ENCODE measurements at places on chromosomes 13 and 19.
A peak's percentile ranks its signal among the peaks of the same experiment; 100 is the strongest.

GRCh38 chr13:113927661-113928581, 46.0 kb downstream of the C13orf46 start:
- DNase-seq: no peak

DNA sequence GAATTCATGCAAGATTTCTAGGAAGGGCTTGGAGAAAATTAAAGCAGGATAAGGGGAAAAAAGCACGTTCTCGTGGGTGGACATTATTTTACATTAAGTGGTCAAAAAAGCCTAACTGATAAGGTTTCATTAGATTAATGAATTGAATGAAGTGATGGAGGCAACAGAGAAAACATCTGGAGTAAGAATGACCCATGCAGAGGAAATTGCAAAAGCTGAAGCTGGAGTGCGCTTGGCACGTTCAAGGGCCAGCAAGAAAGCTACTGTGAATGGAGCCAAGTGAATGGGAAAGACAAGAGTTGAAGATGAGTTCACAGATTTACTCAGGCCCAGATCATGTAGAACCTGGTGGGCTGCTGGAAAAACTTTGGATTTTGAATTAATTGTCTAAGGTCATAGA, 777.9 kb downstream of the DACH1 start:
- no peak for DNase-seq

GRCh38 chr19:42253245-42254088, 1.5 kb downstream of the ERF start:
- peak; percentile 62 for DNase-seq

- no peak for DNase-seq
These were observed 43.1 kb downstream of the PCCA start for GRCh38 chr13:100131863-100132574.

GRCh38 chr13:109941951-109942350, 155.6 kb upstream of the IRS2 start:
- DNase-seq: no peak

DNA sequence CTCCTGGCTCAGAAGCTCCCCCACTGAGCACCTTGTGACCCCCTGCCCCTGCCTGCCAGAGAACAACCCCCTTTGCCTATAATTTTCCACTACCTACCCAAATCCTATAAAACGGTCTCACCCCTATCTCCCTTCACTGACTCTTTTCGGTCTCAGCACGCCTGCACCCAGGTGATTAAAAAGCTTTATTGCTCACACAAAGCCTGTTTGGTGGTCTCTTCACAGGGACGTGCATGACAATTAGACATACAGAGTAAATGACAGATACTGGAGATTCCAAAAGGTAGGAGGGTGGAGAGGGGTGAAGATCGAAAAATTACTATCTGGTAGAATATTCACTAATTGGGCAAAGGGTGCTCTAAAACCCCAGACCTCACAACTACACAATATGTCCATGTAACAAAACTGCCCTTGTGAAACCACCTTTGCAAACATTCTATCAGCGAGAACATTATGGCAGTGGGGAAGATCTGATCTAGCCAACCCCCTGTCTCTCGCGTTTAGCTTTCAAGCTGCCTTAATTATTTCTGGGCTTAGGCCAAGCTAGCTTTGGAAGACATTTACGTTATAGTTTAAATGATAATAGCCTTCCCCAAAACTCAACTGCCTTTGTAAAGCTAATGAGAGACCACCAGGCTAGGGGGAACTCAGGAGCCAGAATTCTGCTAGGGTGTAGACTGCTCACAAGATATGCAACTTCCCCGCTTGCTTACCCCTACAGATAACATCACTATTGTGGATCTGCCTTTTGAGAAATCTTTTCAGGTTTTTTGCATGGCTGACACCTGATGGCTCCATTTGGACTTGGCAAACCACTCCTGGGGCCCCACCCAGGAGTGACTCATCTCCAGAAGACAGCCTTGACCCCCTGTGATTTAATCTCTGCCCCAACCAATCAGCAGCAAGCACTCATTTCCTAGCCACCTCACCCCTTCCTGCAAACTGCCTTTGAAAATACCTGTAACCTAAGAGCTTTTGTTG, 1534.0 kb upstream of the SPRY2 start:
- DNase-seq: no peak

DNA sequence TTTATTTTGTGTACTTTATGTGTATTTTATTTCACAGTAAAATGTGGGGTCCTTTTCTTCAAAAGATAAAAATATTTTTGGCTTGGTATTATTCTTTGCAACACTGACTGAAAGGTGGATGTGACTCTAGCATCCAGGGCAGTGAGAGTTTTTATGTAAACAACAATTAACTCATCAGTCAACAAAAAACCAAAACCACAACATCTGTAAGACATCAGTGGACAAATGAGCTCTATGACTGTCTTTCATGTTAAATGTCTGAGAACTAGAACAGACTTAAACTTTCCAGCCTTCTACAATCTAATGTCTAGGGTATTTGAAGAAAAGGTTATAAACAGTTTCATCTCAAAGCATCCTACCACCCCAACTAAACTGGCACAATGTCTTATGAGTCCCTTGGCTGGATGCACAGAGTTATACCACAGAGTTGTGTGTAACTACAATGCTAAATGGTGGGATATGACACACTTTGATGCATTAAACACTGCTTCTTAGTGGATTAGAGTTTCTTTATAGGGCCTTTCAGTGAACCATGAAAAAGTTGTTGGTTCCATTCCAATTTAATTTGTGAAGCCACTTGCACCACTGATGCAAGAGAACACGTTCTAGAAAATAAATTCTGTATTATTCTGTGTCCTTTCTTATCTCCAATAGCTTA, 544.2 kb upstream of the KLF12 start:
- DNase-seq: no peak

GRCh38 chr19:43607238-43608205, 4.4 kb upstream of the SRRM5 start:
- no peak for DNase-seq

GRCh38 chr19:3818466-3818865, 32.3 kb upstream of the MATK start:
- no peak for DNase-seq

GRCh38 chr13:61463024-61463423, 47.4 kb upstream of the PCDH20 start:
- DNase-seq: no peak

DNA sequence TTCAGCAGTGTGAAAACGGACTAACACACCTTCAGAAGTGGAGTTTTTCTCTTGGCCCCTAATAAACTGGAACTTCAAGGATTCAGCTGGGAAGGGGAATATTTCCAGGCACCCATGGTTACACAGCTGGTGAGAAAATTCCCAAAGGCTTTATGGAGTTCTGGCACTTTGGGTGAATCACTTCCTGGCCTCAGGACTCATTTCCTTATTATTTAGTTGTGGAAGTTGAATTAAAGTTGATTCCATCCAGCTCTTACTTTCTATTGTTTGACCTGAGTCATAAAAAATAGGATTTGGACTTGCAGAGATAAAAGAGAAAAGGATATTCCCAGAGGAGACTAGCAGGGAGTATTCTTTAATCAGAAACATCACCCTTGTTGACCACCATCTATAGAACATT, 882.1 kb downstream of the UQCRFS1 start:
- DNase-seq: no peak

- DNase-seq: no peak
These were observed 20.5 kb upstream of the C1QTNF9 start for GRCh38 chr13:24288870-24289269.

DNA sequence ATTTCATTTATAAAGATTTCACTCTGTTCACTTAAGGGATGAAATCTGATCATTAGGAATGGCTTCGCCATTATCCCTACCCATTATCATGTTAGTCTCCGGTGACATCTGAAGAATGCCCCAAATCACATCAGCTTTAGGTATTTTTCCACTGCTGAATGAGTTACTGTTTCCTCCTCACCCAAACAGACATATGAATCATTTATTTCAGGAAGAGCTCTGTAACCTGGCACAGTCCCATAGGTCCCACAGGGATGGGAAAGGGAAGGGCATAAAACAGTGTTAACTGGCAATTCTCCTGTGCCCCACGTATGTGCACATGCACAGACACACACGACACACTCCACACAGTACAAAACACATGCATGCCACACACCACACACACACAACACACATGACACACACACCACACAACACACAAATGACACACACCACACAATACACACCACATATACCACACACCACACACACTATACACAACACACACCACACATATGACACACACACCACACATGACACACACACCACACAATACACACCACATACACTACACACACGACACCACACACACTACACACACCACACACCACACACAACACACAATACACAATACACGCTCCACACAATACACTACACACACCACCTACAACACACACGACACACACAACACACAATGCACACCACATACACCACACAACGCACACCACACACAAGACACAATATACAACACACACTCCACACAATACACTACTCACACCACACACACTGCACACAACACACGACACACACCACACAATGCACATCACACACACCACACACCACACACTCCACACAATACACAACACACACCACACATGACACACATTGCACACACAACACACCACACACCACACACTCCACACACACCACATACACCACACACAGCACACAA, 15.4 kb downstream of the TMEM255B start:
- DNase-seq: no peak

- DNase-seq: peak; percentile 99
These were observed 10.2 kb downstream of the STAP2 start for GRCh38 chr19:4328243-4328990.

DNA sequence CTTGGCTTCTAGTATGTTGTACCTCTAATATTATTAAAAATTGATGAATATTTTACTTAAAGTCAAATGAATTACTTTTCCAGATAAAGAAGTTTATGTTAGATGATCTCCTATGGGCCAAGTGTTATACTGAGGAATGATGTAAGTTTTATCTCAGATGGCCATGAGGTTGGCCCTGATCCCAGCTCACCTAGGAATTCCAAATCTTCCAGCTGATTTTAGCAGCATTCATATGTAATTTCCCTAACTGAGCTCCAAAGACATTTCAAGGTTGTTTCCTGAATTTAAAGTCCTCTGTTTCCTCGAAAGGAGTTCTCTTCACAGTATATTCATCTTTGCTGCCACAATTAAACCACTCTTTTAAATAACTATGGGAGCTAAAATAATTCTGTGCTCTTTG, 1670.4 kb upstream of the SPRY2 start:
- no peak for DNase-seq

GRCh38 chr19:31105761-31106160, 243.5 kb downstream of the TSHZ3 start:
- DNase-seq: no peak

DNA sequence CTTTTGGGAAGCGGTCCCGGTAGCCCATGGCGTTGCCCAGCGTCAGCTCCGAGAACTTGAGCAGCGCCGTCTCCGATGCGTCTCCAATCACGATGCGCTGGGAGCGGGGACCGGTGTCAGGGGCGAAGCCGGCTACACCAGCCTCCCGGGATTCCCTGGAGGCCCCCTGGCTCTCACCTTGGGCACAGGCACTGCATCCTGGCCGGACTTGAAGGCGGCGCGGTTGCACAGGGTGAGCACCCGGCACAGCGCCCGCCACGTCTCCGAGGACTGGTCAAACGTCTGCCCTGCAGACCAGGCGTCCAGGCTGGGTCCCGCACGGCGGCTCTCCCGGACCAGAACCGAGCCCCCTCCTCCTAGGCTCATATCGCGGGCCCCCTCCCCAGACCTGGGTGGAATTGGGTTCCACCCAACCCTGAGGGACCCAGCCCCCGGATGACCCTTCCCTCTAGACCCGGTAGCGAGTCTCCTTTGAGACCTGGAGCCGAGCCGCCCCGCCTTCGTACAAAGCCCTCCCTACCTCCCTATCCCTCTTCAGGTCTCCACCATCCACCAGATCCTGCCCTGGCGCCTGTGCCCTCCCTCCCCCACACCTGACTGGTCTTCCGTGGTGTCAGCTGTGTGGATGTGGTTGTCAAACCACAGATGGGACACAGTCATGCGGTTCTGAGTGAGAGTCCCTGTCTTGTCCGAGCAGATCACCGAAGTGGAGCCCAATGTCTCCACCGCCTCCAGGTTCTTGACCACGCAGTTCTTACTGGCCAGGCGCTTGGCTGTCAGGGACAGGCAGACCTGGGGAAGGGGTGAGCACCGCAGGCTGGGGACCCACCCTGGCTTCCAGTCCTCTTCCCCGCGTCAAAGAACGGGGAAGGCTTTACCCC, 4.8 kb downstream of the ATP4A start:
- no peak for DNase-seq

DNA sequence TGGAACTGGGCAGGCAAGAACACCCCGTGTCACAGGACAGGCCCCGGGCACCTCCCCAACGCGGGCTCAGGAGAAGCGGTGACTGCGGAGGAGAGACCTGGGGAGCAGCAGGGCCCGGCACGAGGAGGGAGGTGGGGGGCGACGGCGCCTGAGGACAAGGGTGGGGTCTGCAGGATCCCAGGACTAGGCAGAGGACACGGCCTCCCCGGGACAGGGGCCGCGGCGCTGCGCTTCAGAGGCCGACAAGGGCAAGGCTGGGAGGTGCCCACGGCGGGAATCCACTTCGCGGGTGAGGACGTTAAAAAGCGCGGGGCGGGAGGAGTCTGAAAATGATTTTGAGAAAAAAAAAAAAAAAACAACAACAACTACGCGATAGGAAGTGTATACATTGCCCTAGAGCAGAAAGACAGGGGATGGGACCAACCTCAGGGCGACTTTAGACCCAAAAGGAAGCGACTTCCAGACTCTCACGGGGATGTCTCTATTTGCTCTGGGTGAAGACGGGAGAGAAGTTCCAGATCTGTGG, 44.9 kb downstream of the ZNF611 start:
- peak; percentile 56 for DNase-seq

- no peak for DNase-seq
These were observed 1.8 kb downstream of the CDX2 start for GRCh38 chr13:27967203-27967735.

DNA sequence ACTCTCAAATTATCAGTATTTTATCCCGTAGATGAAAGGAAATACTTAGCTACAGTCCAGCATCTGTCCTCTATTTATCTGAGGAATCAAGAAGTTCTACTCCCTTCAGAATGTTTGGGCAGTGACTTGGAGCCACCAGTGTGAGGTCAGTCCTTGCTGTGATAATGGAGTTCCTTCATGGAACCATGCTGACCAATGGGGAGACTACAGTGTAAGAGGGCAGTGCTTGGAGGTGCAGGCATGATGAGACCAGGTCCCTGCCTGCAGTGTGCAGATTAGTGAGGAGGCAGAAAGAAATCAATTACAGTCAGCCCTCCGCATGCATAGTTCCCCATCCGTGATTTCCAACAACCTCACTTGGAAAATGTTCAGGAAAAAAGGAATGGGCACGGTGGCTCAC, at the start of gene C19orf18:
TSS of gene C19orf18 (minus strand) at position 101 of the 400 bp plus-strand sequence. CDS start 102 bp downstream, outside the sequence.
- no peak for DNase-seq

GRCh38 chr13:110388108-110388943, 81.2 kb downstream of the COL4A2 start:
- no peak for DNase-seq

- DNase-seq: no peak
These were observed 118.5 kb downstream of the ABCC4 start for GRCh38 chr13:95182570-95183265.

GRCh38 chr19:3852614-3853254, 16.1 kb downstream of the ZFR2 start:
- DNase-seq: no peak

- DNase-seq: peak; percentile 81
These were observed 41.8 kb upstream of the PNMA8B start for GRCh38 chr19:46537136-46538097.

GRCh38 chr13:107361666-107362065, 793.7 kb upstream of the ARGLU1 start:
- no peak for DNase-seq
